ENCODE measurements at places on chromosomes 11 and 22.

- DNase-seq: no peak
Observed at GRCh38 chr11:106132582-106133354, 55.3 kb downstream of the AASDHPPT start.

- DNase-seq: peak; percentile 62
Observed at GRCh38 chr11:19573666-19574065, 139.0 kb upstream of the NAV2 start.

- DNase-seq: no peak
Observed at GRCh38 chr11:86459002-86459385, 84.3 kb downstream of the CCDC81 start.

DNA sequence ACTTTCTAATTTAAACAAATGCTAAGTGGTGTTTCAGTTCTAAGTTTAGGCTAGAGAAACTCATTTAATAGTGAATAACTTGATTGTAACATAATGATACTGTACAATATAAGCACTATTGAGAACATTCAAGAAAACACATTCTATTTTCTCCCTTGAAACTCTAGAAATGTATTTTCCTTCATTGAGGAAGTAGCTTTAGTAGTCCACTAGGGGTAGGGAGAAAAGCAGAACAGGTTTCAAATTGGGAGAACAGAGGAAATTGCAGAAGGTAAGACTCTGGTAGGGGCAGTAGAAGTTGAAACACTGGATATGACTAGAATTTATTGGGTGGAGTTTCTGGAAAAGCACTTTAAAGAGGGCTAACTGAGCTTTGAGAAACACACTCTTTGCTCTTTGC, 31.6 kb upstream of the MPPED2 start:
- no peak for DNase-seq

DNA sequence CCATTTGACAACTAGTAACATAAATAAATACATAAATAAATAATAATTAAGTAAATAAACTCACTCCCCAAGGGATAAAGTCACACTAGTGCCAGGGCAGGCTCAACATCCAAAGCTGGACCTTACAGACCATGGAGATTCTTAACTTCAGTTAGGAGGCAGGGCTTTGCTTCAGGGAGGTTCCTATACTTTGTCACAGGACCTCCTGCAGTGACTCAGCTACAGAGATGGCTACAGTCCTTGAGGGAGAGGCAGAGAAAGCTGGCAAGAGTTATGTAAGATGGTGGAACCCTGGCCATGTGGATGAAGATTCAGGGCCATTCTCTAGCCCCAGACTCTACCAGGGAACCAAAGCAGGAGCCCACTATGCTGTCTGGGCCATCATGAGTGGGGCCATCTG, 74.1 kb upstream of the CADM1 start:
- DNase-seq: no peak

DNA sequence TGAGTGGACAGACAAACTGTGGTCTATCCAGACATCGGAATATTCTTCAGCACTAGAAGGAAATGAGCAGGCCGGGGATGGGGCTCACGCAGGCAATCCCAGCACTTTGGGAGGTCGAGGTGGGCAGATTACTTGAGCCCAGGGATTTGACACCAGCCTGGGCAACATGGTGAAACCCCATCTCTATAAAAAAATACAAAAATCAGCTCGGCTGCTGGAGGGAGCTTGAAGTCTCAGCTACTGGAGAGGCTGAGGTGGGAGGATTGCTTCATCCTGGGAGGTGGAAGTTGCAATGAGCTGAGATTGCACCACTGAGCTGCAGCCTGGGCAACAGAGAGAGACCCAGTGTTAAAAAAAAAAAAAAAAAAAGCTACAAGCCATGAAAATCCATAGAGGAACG, 8.0 kb upstream of the CTSD start:
- DNase-seq: no peak

DNA sequence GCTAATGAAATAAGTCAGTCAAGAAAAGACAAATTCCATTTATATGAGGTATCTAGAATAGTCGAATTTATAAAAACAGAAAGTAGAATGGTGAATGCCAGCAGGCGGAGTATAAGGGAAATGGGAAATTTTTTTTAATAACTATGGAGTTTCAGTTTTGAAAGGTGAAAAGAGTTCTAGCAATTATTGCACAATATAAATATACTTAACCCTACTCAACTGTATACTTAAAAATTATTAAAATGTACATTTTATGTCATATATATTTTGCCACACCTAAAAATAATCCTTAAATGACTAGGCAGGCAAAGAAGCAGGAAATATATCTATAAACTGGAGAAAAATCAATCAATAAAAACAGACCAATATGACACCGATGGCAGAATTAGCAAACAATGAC, 196.5 kb upstream of the UBASH3B start:
- no peak for DNase-seq

- peak; percentile 66 for DNase-seq
Observed at GRCh38 chr11:96342014-96342960, 708 bp downstream of the MAML2 start.

DNA sequence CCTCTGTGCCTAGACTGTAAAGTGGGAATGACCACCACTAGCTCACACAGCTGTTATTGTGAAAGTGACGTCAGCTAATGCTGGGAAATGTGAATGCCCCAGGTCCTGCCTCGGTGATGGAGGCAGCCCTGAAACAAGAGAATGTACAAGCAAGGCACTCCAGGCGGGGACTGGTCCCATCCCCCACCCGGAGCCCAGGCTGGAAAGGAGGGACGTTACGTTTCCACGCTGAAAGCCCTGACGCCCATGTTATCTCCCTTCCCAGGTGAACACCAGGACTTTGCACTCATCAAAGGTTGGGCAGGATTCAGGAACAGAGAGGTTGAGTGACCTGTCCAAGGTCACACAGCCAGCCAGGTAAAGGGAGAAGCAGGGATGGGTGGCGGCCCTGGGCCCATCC, 784 bp downstream of the SULT4A1 start:
- DNase-seq: no peak

GRCh38 chr11:120657306-120658070, 145.9 kb downstream of the GRIK4 start:
- DNase-seq: no peak

DNA sequence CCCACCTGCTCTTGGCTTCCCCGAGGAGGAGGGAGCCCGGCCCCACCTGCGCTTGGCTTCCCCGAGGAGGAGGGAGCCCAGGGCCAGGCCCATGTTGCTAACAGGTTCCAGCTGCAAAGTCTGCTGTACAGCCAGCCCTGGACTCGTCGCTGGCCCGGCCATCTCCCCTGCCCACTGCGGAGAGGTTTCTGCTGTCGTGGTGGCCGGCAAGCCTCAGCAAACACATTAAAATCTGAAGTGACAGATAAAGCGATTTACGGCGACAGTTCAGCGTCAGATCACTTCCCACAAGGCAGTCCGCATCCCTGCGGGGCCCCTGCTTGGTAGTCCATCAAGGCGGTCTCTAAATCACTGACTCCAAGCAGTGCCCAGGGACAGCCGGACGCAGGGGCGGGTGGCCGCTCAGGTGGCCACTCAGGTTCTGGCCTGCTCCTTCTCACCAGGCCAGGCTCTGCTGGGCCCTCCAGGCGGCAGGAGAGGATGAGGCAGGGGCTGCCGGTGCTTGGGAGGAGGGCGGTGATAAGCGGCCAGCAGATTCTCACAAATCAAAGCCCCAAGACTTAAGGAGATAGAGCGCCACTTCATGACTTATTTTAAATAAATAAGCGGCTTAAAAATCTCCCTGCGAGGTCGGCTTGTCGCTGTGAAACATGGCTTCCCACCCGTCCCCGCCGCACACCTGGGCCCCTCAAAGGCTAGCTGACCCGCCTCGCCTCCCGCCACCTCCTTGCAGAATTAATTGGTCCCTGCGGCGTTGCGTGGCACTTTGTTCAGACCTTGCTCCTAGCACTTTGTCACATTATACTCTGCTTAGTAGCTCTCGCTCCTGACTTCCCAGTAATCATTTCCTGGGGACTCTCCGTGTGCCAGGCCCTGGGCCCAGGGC, 21.1 kb downstream of the MACROD1 start:
- DNase-seq: no peak

DNA sequence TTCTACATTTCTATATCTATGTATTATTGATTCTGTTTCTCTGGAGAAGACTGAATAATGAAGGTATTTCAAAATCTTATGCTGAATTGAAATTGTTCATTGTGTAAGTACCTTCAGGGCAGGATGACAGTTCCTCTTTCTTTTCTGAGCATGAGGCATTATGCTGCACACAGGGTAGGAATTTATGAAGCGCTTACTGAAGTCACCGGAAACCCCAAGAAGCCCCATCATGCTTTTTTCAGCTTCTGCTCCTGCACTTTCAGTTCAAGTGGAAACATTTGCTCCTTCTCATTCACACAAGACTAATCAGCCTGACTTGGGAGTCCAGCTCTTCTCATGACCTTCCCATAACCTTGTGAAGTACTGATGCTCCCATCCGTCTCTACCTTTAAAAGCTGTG, 314.7 kb upstream of the SORL1-AS1 start:
- no peak for DNase-seq

Measured in NCI-H1092 treated with DMSO at 0.1 percent for 48 hours (cell line).